Type B pancreatic cell (in vitro differentiated cells): ENCODE measurements at places on chromosomes 12 and 14.
A peak's percentile ranks its signal among the peaks of the same experiment; 100 is the strongest.

GRCh38 chr14:69999261-69999674, 120.1 kb downstream of the SMOC1 start:
- H3K4me1 ChIP-seq = peaks cover 18% of the 10 kb centered on the region
- no peak for DNase-seq
- no peaks in the 10 kb centered on the region for H3K36me3 ChIP-seq
- H3K27ac ChIP-seq = peak overlapping the region; percentile 74
- peak overlapping the region; percentile 12 for H3K4me3 ChIP-seq

DNA sequence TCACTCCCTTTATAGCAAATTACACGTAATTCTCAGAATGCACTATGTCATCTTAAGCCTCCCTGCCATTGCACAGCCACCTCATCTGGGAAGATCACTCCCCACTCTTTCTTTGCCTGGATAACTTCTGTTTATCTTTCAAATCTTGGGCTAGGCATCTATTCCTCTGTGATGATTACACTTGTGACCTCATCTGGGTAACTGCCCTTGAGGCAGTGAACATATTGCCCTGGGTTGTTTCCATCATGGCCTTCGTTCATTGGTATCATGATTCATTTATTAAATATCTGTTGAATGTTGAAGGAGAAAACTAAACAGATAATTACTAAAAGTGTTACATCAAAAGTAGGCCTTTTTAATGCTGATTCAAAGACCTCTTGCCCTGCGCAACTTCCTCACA, 26.2 kb upstream of the PDE3A start:
- H3K4me3 ChIP-seq = no peak overlapping the region
- H3K27ac ChIP-seq = no peak overlapping the region
- H3K27me3 ChIP-seq = no peaks in the 10 kb centered on the region
- no peak for DNase-seq
- no peaks in the 10 kb centered on the region for H3K4me1 ChIP-seq

- H3K4me1 ChIP-seq = no peaks in the 10 kb centered on the region
- DNase-seq = no peak
- no peaks in the 10 kb centered on the region for H3K36me3 ChIP-seq
- H3K4me3 ChIP-seq = no peak overlapping the region
- H3K27me3 ChIP-seq = no peaks in the 10 kb centered on the region
Measured at GRCh38 chr14:42869681-42870080, 1263.0 kb downstream of the LRFN5 start.

GRCh38 chr14:67413806-67414769, 2.1 kb upstream of the PLEK2 start:
- no peaks in the 10 kb centered on the region for H3K27me3 ChIP-seq
- no peaks in the 10 kb centered on the region for H3K4me1 ChIP-seq
- H3K36me3 ChIP-seq = no peaks in the 10 kb centered on the region

- H3K27ac ChIP-seq = no peak overlapping the region
- H3K4me3 ChIP-seq = no peak overlapping the region
- peaks cover 9% of the 10 kb centered on the region for H3K4me1 ChIP-seq
- no peaks in the 10 kb centered on the region for H3K27me3 ChIP-seq
- no peak for DNase-seq
Measured at GRCh38 chr12:42916143-42916542, 326.6 kb upstream of the PRICKLE1 start.

DNA sequence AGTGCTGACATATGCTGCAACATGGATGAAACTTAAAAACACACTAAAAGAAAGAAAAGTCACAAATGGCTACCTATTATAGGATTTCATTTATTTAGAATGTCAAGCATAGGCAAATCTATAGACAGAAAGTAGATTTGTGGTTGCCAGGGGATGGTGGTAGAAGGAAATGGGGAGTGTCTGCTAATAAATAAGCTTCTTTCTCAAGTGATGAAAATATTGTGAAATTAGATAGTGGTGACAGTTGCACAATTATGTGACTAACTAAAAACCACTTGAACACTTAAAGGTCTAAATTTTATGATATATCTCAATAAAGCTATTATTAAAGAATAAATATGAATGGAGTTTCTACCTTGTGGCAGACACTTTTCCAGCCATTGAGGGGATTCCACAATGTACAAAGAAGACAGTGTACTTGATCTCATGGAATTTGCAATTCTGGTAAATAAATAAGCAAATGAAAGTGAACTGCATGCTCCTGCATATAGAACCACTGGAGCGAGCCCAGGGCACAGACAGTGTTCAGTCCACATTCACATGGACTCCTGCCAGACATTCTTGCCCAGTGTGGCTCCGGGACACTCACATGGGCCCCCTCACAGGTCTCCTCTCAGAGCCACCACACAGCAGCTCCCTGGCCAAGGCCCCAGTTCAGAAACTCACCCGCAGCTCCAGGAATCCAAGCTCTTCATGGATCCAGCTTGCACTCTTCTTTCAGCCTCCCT, 107.1 kb upstream of the ARID2 start:
- no peaks in the 10 kb centered on the region for H3K36me3 ChIP-seq
- peaks cover 5% of the 10 kb centered on the region for H3K27me3 ChIP-seq
- H3K27ac ChIP-seq = no peak overlapping the region
- peaks cover 4% of the 10 kb centered on the region for H3K4me1 ChIP-seq
- H3K4me3 ChIP-seq = no peak overlapping the region

GRCh38 chr12:73677520-73678291, 859.9 kb upstream of the ATXN7L3B start:
- no peak for DNase-seq
- H3K4me3 ChIP-seq = no peak overlapping the region
- no peaks in the 10 kb centered on the region for H3K27me3 ChIP-seq
- no peaks in the 10 kb centered on the region for H3K36me3 ChIP-seq
- no peaks in the 10 kb centered on the region for H3K4me1 ChIP-seq

DNA sequence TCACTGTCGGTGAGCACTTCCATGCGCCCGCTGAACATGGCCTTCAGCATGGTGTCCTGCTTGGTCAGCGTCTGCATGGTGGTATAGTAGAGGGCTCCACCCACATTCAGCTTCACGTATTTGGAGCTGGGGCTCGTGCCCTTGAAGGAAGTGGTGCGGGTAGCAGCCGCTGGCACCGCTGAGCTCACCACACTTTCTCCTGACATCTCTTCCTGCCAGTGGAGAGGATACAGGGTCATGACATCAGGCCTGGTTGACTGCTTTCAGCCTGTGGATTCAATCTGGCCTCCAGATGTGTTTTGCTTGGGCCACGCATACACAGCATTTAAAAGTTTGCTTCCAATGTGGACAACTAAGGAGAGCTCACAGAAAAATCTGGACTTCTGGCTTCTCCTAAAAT, 7.6 kb downstream of the KCTD10 start:
- DNase-seq = no peak
- peaks cover 16% of the 10 kb centered on the region for H3K36me3 ChIP-seq
- H3K27me3 ChIP-seq = no peaks in the 10 kb centered on the region
- H3K27ac ChIP-seq = no peak overlapping the region

DNA sequence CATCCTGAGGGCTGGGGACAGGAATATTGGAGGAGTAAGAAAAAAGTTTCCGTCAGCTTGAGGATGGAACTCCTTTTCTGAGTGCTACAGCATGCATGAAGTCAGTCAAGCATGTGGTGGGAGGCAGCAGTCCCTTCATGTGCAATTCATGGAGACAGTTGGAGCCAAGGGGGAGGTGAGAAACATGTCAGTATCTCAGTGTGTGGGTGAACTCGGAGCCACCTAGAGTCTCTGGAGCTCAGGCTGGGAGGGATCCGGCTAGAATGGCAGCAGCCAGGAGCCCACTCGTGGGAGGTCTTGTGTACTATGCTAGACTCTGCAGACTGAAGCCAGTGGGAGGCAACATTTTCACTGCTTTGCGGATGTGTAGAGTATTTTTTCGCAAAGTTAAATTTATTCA, 60.3 kb downstream of the AVPR1A start:
- H3K36me3 ChIP-seq = no peaks in the 10 kb centered on the region
- no peak overlapping the region for H3K4me3 ChIP-seq
- H3K27me3 ChIP-seq = peaks cover 9% of the 10 kb centered on the region
- H3K4me1 ChIP-seq = peaks cover 8% of the 10 kb centered on the region
- H3K27ac ChIP-seq = no peak overlapping the region

- H3K4me1 ChIP-seq = no peaks in the 10 kb centered on the region
- H3K36me3 ChIP-seq = peaks cover 20% of the 10 kb centered on the region
- DNase-seq = no peak
- H3K27me3 ChIP-seq = no peaks in the 10 kb centered on the region
Measured at GRCh38 chr12:19191089-19191488, 61.6 kb downstream of the PLEKHA5 start.

GRCh38 chr14:32304296-32304695, 24.8 kb upstream of the AKAP6 start:
- no peak overlapping the region for H3K4me3 ChIP-seq
- no peak overlapping the region for H3K27ac ChIP-seq
- H3K27me3 ChIP-seq = no peaks in the 10 kb centered on the region
- no peak for DNase-seq
- no peaks in the 10 kb centered on the region for H3K36me3 ChIP-seq
- peaks cover 28% of the 10 kb centered on the region for H3K4me1 ChIP-seq

DNA sequence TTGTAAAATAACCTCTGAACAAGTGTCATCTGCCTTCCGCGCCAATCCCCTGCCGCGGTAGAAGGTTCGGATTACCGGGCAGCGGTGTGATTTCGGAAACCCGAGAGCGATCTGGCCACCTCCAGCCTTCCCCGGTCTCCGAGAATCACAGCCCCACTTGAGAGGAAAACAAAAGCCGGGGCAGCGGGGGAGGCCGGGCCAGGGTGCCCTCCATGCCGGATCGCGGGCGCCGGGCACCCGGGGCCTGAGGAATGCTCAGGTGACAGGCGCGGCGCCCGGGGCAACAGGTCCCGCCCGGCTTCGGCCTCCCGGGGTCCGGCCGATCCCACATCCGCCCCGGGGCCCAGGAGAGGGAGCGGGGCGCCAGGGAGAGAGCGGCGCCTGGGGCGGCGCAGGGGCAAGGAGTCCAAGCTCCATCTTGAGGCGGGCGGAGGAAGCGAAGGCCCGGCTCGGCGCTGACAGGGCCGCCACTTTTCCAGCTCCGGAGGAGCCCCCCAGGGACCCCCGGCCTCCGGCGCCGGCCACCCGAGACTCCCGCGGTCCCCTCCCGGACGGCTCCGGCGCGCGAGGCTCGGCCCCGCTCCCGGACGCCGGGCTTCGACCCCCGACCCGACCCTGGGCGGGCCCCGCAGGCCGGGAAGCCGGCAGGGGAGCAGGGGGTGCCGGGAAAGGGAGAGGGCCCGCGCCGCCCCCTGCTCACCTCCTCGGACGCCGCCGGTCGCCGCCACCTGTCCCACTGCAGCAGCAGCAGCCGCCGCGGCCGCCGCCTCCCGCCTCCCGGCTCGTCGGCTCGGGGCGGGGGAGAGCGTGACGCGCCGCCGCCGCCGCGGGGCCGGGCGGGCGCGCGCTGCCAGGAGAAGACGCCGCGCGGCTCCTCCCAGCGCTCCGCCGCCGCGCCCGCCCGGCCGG, at the start of gene CLIP1:
Gene CLIP1, minus strand, starts transcription at position 849 of the 909 bp plus-strand sequence. CDS start 42,217 bp downstream, outside the sequence.
- H3K4me3 ChIP-seq = peak within 1 kb of the TSS; percentile 98
- peaks cover 17% of the 10 kb centered on the region for H3K4me1 ChIP-seq
- no peaks in the 10 kb centered on the region for H3K27me3 ChIP-seq
- peak; percentile 80 for DNase-seq
- H3K27ac ChIP-seq = peak within 1 kb of the TSS; percentile 100

- peaks cover 4% of the 10 kb centered on the region for H3K27me3 ChIP-seq
- no peak overlapping the region for H3K27ac ChIP-seq
- no peaks in the 10 kb centered on the region for H3K36me3 ChIP-seq
- no peak for DNase-seq
- H3K4me1 ChIP-seq = peaks cover 37% of the 10 kb centered on the region
- H3K4me3 ChIP-seq = no peak overlapping the region
Measured at GRCh38 chr14:74634964-74635363, 22.9 kb upstream of the LTBP2 start.

DNA sequence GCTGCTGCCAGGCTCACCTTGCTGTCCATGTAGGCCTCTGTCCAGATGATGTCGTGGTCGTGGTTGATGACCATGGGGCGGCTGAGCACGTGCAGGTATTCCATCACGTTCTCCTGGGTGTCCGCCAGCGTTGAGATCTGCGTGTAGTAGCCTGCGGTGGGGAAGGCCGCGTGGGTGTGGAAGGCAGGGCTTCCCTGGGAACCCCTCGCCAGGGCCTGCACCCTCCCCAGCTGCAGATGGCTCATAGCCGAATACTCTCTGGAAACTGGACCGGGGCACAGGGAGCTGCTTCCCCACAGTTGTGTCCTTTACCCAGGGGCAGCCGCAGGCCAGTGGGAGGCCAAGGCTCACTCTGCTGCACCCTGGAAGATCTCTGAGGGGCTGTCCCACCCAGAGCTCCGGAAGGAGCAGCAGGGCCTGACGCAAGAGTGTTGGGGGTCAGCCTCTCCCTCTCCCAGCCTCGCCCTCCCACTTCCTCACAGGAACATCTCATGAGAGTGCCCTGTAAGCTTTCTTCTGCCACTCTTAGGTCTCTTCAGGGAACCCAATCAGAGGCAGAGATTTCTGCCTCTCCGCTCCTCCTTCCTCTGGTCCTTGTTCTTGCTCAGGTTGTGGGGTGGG, 35.5 kb downstream of the CACNA2D4 start:
- no peaks in the 10 kb centered on the region for H3K36me3 ChIP-seq
- DNase-seq = no peak
- no peaks in the 10 kb centered on the region for H3K4me1 ChIP-seq
- H3K27ac ChIP-seq = no peak overlapping the region
- no peak overlapping the region for H3K4me3 ChIP-seq

GRCh38 chr12:90124914-90125313, 416.3 kb upstream of the ATP2B1 start:
- H3K36me3 ChIP-seq = peaks cover 9% of the 10 kb centered on the region
- no peaks in the 10 kb centered on the region for H3K27me3 ChIP-seq
- no peak overlapping the region for H3K27ac ChIP-seq

GRCh38 chr12:79874665-79875064, 60.2 kb downstream of the PPP1R12A start:
- H3K4me3 ChIP-seq = no peak overlapping the region
- DNase-seq = no peak

GRCh38 chr14:94636744-94637412, 24.7 kb downstream of the SERPINA3 start:
- H3K27ac ChIP-seq = no peak overlapping the region
- DNase-seq = no peak
- peaks cover 3% of the 10 kb centered on the region for H3K4me1 ChIP-seq
- H3K36me3 ChIP-seq = no peaks in the 10 kb centered on the region
- peaks cover 7% of the 10 kb centered on the region for H3K27me3 ChIP-seq
- no peak overlapping the region for H3K4me3 ChIP-seq

DNA sequence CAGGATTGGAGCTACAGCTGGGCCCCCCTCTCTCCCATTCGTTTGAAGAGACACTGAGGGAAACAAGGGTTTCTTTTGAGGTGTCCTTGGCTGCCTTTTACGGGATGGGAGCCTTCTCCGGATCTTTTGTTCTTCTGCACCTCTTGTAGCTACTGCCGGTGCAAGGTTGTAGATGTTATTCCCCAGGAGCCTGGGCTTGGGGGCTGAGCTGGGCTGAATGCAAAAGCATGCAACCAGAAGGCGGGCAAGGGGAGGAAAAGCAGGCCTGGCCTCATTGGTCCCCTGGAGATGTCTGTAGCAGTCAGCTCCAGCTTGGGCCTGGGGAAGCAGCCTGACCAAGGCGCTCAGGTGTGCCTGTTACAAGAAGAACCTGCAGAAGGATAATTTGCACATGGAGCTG, 110.3 kb downstream of the GCH1 start:
- H3K4me3 ChIP-seq = no peak overlapping the region
- no peaks in the 10 kb centered on the region for H3K36me3 ChIP-seq
- H3K27me3 ChIP-seq = no peaks in the 10 kb centered on the region
- peak; percentile 53 for DNase-seq
- H3K4me1 ChIP-seq = no peaks in the 10 kb centered on the region
